ENCODE measurements at places on chromosomes 2 and 18.

- no peak for DNase-seq
Measured at GRCh38 chr18:76859474-76860339, 37.4 kb downstream of the ZNF236 start.

DNA sequence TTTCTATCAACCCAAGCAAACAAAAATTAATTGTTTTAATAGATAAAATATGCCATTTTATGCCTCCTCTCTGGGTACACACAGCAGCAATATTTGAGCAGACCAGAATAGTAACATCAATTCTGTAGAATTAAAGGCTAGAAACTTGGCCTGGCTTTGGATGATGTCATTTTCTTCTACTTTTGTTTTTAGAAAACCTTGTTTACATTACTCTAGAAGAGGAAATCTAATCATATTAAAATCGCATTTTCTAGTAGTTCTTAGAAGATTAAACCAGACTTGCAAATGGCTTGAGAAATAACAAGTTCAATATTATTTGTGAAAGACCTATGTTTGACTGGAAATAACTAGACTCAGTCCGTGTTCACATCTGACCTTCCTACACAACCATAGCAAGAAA lies 102.3 kb upstream of the RFX8 start:
- no peak for DNase-seq

DNA sequence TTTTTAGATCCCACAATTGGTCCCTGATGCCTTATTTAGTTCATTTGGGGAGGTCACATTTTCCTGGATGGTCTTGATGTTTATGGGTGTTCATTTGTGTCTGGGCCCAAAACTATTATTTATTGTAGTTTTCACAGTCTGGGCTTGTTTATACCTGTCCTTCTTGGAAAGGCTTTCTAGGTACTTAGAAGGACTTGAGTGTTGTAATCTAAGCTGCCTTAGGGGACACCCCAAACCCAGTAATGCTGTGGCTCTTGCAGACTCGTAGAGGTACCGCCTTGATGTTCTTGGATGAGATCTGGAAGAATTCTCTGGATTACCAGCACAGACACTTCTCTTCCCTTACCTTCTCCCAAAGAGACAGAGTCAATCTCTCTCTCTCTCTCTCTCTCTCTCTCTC lies 25.0 kb upstream of the ITSN2 start:
- DNase-seq, result no peak

DNA sequence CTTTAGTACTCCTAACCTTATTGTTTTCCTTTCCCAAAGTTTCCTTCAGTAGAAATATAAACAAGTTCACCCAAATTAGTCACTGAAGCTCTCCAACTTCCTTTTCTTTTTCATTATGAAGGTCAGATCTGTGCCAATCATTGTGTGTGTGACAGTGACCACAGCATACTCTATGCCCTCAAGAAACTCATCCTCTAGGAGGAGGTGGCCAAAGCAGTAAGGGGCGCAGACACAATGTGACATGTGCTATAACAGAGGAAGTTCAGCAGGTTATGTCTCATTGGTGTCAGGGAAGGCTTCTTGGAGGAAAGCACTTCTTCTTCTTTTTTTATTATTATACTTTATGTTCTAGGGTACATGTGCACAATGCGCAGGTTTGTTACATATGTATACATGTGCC lies 60.0 kb upstream of the PSME4 start:
- DNase-seq, result no peak

GRCh38 chr2:74104839-74105238 lies 42.9 kb downstream of the BOLA3 start:
- DNase-seq, result no peak

DNA sequence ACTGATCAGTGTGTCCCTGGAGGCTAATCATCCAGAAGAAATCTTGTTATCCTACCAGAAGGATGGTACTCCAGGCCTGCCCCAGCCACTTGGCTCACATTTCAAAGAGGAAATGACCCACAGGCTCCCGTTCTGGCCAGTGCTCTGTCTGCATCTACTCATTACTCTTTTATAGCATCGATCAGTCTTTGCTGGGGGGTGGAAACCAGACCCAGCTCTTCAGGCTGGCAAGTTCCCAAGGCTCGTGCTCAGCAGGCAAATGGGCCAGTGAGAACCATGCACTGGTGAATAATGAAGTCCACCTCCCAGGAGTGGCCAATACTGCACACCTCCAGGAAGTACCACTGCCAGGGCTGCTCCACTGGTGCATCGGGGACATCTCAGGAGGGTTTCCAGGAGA lies 38.8 kb downstream of the DNER start:
- DNase-seq, result no peak

GRCh38 chr18:44541159-44541558 lies 139.5 kb upstream of the SETBP1 start:
- DNase-seq, result no peak

DNA sequence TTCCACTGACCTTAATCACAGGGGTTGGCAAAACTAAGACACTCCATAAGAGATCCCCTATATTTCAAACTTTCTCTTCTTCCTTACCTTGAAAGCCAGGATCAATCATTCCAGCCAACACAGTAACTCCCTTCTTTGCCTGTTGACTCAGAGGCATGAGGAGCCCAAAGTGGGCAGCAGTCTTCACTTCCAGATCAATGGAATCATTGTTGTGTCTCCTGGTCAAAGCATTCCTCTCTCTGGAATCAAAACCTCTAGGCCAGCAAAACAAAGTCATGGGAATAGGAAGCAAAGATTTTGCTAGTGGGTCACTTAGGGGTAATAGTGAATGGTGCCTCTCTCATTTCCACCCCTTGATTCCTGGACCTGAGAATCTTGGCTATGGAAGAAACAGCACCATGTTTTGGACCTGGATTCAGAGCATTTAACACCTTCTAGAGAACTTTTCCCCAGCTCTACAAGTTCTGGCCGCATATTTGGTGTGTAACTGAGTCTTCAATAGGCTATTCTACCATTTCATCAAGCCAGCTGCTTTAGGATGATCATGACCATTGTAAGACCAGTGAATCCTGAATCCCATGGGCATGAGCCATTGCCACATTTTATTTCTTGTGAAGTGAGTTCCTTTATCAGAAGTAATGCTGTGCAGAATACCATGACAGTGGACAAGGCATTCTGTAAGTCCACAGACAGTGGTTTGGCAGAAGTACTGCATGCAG lies 65.7 kb upstream of the SERPINE2 start:
- DNase-seq, result no peak

DNA sequence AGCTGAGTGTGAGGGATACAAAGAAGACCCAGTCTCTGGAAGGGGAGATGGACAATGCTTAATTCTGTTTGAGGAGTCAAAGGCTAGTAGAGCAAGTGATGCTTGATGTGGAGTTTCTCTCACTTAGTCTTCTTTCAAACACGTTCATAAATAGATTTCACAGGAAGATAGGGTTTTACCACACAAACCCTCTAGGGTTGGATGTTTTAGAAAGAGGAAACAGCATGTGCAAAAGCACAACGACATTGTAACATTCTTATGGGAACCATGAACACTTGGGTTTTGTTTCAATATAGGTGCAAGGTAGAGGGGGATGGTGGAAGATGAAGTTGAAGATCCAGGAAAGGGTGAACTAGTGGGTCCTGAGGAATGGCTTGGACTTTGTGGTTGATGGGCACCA lies 10.8 kb upstream of the EFEMP1 start:
- DNase-seq, result no peak

DNA sequence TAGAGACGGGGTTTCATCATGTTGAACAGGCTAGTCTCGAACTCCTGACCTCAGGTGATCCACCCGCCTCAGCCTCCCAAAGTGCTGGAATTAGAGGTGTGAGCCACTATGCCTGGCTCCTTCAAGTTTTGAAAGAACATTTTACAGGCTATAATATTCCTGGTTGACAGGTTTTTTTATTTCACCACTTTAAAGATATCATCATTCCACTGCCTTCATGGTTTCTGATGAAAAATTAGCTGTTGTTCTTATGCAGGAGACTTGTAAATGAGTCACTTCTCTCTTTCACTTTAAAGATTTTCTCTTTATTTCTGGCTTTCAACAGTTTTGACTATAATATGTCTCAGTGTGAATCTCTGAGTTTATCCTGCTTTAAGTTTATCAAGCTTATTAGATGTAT lies 7.9 kb upstream of the ARPC2 start:
- no peak for DNase-seq

Measured in germinal center (tissue), 1 donor.